Activated naive CD8-positive, alpha-beta T cell treated with anti-CD3 and anti-CD28 coated beads, Interleukin-2, amount 50 U/mL, for 16 hours (primary cell): ENCODE measurements at places on chromosomes 12 and 14.
A peak's percentile ranks its signal among the peaks of the same experiment; 100 is the strongest.

DNA sequence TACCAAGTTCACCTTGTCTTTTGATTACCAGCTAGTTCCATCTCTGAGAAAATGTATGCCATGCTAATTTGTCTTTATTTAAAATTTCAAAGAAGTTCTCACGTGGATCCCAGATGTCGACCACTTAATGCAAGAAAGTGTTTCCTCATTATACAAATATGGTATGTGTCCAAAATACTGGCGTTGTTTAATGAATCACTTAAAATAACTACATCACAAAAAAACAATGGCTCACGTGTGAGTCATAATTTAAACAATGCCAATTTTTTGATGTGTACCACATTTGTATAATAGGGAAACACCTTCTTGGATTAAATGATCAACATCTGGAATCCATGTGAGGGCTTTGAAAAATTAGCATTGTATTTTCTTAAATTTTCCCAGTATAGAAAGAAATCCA lies 40.8 kb downstream of the DBX2 start:
- DNase-seq = no peak

DNA sequence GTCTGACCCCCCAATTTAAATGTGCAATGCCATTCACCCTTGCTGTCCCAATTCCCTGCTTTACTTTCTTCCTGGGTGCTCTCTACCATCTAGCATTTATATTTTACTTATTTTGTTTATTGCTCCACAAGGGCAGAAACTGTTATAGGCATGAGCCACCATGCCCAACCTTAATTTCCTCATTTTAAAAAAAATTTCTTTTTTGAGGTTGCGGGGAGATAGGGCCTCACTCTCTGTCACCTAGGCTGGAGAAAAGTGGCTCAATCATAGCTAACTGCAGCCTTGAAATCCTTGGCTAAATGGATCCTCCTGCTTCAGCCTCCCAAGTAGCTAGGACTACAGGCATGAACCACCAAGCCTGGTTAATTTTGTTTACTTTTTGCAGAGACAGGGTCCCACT lies 13.0 kb downstream of the HPD start:
- DNase-seq = no peak

DNA sequence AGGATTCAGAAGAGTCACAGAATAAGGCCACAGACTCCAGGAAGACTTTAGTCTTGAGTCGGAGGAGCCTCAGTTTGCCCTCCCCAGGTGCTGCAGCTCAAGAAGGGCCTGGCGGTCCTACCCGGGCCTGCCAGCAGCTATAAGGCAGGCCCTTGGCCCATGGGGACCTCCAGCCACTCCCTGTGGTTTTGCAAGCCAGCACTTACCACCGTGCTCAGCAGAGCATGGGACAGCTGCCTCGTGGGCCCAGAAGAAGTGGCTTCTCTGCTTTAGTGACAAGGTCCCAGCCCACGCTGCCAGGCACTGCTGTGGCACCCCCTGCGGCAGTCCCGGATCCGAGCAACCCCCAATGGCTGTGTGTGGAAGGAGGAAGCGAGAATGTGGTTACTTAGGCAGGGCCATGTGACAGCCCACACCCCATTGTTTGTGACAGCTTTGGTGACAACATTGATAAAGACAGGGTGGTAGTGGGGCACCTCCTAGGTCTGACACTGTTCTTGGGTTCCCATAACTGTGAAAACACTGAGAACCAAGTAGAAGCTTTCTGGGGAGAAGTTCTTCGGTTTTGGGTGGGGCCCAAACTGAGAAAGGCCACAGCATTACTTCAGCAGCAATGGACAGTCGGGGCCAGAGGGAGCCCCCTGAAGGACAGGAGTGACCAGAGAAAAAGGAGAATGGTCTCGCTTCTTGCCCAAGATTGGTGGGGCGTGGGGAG lies at the start of gene SELPLG:
Gene SELPLG (minus strand): TSS at position 361 of the 715 bp plus-strand sequence. CDS start 9,587 bp downstream, outside the sequence.
- peak; percentile 36 for DNase-seq

DNA sequence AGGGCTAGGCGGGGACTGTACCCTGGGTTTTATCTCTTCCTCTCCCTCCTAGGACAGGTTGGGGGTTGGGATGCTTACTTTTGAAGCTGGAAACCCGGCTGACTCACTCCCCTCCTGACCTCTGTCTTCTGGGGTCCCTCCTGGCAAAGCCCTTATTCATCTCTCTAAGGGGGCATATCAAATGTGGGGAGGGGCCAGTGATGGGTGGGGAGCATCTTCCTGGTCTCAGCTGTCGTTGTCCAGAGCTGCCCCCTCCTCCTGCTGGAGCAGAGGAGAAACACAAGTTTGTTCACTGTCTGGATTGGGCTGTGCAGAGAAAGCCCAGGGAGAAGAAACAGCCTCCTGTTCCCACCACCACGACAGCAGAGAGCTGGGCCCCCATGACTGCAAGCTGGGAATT lies 85.8 kb downstream of the TNFAIP2 start:
- no peak for DNase-seq

DNA sequence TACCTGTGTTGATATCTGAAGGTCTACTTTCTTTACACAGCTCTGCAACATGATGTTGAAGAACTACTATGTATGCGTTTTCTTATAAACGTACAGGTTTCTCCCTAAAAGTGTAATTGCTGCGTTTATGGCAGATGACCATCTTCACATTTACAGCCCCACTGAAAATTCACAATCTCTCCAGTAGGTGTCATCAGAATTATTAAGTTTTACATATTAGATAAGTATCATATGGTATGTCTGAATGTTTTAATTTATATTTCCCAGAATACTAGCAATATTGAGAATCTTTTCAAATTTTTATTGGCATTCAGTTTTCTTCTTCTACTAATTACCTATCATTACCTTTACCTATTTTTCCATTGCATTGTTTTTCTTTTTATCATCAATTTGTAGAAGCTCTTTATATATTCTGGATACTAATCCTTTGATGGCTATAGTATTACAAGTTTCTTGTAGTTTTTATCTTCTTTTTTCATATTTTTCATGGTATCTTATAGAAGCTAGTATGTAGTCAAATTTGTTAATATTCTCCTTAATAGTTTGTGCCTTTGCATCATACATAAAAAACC lies 123.5 kb downstream of the CAPZA3 start:
- no peak for DNase-seq

DNA sequence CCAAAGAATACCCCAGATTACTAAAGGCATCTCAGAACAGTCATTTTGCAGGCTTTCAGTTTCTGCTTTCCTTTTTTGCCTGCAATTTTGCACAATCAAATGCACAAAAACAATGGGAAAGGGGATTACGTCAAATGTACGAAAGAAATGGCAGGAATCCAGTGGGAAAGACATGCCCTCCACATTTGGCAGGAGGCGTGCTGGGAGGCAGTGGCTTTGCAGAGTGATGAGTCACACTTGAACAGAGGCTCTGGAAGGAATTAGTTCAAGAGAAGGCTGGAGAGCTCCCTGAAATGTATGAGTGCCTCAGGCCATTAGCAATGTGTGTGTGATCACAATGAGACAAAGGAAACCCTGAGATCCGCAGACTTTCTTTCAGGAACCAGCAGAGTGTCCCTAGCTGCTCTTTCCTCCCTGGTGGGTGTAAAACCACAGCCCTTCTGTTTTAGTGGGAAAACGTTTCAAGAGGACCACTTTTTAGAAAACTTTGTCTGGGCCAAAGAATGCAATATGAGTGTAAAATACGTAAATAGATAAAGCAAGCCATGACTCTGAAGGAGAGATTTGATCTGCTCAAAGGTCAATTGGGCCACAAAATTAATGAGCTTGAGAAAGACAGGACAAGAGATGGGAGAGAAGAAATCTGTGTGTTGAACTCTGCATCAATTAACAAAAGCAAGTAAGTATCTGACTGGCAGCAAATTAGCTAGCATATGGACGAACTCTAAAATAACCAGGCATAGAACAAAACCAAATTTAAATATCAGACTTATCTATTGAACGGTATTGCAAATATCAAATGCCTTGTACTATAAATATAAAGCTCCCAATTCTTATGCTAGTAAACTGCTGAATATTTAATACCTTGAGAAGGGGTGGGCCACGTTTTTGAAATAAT lies 155.4 kb upstream of the PDE3A start:
- no peak for DNase-seq

DNA sequence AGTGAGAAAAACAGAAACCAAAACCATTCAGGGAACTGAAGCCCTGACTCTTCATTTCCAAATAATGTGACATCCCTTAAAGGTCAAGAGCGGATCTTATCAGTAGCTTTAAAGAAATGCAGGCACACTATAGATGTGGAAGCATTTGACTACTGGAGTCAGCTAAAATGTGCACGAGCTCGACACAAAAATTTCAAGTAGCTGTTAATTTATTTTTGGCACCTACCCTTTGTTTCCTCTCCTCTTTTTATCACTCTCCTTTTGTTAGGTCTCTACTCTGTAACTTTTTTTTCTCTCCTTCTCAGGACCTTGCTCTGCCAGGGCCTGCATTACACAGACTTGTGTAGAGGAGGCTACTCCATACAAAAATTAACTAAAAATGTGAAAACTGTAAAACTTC lies 58.3 kb downstream of the FGD6 start:
- no peak for DNase-seq

DNA sequence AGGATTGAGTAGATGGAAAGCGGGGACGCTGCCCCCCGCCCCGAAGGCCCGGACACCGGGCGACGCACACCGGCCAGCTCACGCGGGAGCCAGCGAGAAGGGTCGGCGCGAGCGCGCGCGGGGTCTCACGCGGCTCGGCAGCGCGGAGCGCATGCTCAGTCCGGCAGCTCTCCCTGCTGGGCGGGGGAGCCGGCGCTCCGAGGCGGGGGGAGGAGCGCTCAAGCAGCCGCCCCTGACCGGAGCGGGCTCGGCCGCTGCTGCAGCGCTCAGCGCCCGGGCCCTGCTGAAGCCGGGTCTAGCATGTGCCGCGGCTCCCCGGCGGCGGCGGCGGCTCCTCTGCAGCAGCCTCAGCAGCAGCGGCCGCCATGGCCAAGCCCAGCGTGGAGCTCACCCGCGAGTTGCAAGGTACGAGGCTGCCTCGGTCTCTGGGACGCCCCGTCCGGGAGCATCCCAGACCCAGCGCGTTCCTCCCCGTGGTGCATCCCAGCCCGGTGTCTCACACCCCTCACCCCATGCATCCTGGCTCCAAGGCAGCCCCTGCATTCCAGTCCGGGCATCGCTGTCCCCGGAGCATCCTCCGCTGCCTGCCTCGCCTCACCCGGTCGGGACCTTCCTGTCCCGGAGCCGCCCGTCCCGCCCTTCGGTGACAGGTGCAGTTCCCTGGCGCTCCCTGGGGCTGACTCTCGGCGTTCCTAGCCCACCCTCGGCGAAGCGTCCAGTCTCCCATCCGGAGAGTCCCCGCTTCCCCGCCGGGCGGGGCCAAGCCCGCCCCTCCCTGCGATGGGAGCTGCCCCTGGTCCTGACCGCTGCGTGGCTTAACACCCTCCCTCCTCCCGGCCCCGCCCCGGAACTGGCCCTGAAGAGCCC lies at the start of gene CARMIL3:
Gene CARMIL3 (plus strand): TSS at position 221 of the 867 bp plus-strand sequence. CDS start 145 bp downstream, at position 366.
- DNase-seq = no peak

- no peak for DNase-seq
Observed at GRCh38 chr12:80264386-80264785, 165.0 kb downstream of the OTOGL start.

DNA sequence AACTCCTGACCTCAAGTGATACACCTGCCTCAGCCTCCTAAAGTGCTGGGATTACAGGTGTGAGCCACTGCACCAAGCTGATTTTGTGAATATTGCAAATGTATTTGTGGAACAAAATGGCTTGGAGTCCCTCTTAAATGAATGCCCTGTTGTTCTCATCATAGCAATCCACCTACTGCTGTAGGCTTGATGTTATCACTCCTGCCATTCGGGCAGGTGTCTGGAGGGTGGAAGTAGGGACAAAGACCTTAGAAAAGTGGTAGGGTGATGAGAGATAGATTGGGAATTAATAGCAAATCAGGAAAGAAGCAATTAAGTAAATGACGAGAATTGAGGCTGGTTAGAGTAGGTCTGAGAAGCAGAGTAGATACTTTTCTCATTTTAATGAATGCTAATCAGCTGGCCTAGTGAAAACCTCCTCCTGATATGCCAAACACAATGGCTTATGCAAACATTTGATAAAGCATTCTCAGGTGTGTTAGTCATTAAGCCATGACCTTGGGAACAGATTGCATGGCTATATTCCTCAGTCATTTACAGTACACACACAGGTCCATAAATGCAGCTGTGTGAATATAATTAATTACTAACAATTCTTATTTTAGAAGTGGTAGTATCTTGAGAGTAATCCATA lies 60.5 kb upstream of the USP44 start:
- no peak for DNase-seq

DNA sequence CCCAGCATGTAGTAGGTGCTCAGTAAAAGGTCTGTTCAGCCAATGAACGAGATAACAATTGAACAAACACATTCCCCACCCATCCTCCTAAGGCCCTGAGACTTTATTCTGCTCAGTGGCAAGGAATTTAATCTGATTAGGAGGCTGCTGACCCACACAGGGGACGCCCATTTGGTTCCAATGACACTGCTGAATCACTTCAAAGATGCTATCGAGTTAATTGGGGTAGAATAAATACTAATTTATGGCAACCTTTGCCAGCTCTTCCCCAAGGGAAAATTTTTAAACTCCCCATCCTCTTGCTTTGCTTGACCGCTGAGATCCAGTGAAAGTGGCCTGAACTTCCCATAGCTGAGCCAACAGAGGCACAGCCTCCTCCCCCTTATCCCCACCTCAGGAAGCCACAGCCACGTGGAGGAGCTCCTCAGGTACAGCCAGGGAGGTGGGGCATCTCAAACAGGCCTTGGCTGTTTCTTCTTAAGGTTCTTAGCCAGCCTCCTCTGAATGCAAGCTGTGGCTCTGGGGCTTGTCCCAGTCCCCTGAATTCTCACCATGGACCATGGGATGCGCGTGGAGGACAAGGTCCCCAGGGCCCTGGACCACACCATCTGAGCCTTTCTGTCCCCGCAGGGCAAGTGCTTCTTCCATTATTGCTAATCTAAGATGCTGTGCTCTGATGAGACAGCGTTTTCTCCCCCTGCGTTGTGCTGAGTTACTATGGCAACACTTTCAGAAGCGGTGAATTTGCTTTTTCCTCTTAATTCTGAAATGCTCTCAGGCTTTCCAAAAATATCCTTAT lies 26.7 kb downstream of the C14orf132 start:
- DNase-seq = no peak

GRCh38 chr12:25682421-25682820 lies 129.3 kb upstream of the LMNTD1 start:
- no peak for DNase-seq

GRCh38 chr12:12529783-12530421 lies 32.8 kb downstream of the DUSP16 start:
- DNase-seq = no peak

DNA sequence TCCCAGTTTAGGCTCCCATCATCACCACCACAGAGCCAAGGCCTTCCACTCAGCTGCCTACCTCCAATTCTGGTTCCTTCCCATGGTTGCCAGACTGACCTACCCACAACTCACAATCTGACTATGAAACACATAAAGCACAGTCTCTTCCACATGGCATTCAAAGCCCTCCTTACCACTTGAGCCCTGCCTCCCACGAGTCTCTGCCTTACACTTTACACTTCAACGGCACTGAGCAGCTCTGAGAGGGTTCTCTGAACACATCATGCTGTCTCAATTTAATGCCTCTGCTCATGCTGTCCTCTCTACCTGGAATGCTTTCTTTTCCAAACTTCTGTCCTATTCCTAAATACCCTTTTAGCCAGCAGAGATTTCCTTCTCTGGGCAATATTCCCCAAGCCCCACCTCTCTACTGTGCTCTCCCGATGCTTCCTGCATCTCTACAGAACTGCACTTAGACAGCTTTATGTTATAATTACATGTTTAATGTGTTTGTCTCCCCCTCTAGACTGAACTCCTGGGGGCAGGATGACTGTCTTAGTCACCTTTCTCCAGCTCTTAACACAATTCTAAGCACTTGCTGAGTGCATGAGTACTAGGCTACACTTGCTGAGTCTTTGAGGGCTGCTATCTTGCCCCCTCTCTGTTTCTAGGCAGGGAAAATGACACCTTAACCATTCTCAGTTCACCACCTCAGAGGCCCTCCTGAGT lies 23.5 kb downstream of the FMNL3 start:
- DNase-seq = no peak
